ENCODE measurements at places on chromosomes 6 and 20. TPM values are rescaled to one million over a fixed set of nuclear protein-coding genes. Genes with fewer than 3 reads are reported as not detected.
A peak's percentile ranks its signal among the peaks of the same experiment; 100 is the strongest.

GRCh38 chr6:148590883-148591282, 155.9 kb upstream of the UST start:
- no peak for DNase-seq

GRCh38 chr6:32439602-32440214, at the start of gene HLA-DRA:
Gene HLA-DRA (plus strand): TSS chr6:32439887. CDS start chr6:32439951, 64 bp downstream.
- no peak for DNase-seq

DNA sequence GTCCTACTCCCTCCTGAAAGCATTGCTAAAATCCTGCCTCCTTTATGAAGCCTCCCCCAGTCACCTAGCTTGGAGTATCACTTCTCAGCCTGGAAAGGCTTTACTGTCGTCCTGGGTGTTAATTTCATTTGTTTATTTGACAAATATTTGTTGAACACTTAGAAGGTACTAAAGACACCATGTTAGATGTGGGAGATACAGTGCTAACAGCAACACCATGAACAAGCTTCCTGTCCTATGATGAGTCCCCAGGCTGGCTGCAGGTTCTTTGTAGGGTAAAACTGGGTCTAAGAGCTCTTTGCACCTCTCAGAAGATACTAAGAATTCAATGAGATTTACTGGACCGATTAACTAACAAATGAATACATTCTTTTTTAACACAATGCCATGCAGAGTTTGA, 109.2 kb upstream of the TMEM170B start:
- no peak for DNase-seq

CAGE1 gene
- total RNA-seq: 0.11 TPM

DNA sequence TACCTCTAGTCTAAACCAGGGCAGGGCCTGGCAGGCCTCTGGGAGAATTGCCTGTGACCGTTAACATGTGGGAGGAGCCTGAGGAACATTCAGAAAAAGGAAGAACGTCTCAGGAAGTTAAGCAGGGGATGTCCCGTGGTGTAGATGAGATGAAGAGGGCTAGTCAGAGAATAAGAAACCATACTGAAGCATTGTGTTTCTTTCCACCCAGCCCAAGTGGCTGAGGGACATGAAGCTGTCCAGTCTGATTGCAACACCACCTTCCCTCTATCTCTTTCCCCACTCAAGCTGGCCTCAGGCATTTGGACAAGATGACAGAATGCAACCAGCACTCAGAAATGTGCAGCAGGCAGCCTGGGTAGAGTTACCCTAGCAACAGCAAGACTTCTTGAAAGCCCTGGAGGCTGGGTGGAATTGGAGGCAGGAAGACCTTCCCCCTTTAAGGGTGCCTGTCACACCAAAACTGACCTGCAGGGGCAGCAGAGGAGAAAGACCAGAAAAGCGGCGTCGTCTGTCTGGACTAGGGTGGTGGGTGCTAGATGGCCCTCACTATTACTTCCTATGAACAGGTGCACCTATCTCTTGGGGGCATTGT, 186.1 kb downstream of the UNC5CL start:
- peak; percentile 68 for DNase-seq
